Sigmoid colon (tissue), 7 donors: ENCODE measurements at places on chromosomes 12 and 14. TPM values are rescaled to one million over a fixed set of nuclear protein-coding genes. Genes with fewer than 3 reads are reported as not detected.

- DNase-seq = no peak
These were observed 328.1 kb downstream of the ATP23 start for GRCh38 chr12:58269476-58269875.

HCFC2 gene
- total RNA-seq = 51.7 TPM

- no peak for DNase-seq
These were observed 8.4 kb downstream of the TMEM19 start for GRCh38 chr12:71694099-71694820.

DNA sequence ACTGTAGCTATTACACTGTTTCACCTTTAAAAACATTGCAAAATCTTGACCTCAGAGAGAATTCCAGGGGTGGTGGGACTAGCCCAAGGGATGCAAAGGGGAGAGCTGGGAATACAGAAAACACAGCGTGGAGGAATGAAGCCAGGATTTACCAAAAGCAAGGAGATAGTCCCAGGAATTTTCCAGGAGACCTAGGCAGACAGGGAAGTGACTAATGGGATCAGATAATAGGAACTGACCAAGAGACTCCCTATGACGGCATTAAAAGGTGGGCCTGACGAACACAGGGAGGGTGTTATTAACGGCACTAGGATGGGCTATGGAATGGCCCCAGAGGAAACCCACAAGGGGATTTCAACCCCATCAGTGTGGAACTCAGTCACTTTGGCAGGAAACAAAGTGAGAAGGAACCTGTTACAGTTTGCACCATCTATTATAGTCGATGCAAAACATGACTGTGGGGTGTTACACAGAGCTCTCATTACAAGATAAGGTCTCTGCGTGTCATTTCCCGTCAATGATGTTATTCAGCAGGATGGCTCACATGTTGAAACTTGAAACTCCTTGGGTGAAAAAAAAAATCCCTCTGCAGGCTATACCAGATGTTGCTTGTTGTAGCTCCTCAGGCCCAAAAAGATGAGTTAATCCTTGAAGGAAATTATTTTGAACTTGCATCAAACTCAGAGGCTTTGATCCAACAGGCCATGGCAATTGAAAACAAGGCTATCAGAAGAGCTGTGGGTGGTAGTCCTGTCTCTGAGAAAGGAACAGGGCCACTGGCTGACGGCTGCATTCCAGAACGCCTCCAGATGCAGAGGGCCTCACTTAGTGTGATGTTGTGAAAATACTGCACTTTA is 58.7 kb downstream of the DRAM1 start:
- peak; percentile 88 for DNase-seq

DNA sequence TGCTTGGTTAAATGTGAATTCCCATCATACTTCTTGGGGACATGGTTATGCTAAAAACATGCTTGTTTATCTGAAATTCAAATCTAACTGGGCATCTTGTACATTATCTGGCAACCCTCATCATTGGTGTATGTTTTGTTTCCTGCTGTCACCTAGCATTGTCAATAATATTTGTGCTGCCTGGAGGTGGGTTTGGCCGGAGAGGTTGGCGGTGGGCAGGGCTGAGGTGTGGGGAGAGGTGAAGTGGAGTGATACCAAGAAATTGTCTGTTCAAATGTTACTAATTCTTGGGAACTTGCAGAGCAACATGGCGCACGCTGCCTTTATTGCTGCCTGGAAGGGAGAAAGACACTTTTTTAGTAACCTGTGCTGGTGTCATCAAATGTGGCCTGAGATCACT is 280.5 kb downstream of the VRK1 start:
- DNase-seq = no peak

DNA sequence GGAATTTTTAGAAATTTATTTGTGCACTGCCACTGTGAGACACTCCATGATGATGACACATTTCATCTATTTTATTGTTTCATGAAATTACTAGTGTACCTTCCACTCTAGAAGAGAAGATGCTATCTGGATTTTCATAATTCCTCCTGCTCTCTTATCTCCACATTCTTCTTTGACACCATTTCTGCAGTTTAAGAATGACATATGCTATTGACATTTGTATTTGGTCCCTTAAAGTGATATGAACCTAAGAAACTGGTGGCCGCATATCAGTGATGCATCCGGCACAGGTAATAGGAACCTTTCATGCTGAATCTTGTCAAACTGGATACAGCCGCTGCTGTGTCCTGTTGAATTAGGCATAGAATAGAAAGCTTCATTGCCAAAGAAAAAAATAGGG is 696.3 kb downstream of the TMEM121 start:
- DNase-seq = no peak

KLRK1 gene
- total RNA-seq = 1.8 TPM

GRCh38 chr12:19138956-19139355 is 9.4 kb downstream of the PLEKHA5 start:
- no peak for DNase-seq

- DNase-seq = peak; percentile 36
These were observed 1.3 kb upstream of the CD27 start for GRCh38 chr12:6443361-6443983.

DNA sequence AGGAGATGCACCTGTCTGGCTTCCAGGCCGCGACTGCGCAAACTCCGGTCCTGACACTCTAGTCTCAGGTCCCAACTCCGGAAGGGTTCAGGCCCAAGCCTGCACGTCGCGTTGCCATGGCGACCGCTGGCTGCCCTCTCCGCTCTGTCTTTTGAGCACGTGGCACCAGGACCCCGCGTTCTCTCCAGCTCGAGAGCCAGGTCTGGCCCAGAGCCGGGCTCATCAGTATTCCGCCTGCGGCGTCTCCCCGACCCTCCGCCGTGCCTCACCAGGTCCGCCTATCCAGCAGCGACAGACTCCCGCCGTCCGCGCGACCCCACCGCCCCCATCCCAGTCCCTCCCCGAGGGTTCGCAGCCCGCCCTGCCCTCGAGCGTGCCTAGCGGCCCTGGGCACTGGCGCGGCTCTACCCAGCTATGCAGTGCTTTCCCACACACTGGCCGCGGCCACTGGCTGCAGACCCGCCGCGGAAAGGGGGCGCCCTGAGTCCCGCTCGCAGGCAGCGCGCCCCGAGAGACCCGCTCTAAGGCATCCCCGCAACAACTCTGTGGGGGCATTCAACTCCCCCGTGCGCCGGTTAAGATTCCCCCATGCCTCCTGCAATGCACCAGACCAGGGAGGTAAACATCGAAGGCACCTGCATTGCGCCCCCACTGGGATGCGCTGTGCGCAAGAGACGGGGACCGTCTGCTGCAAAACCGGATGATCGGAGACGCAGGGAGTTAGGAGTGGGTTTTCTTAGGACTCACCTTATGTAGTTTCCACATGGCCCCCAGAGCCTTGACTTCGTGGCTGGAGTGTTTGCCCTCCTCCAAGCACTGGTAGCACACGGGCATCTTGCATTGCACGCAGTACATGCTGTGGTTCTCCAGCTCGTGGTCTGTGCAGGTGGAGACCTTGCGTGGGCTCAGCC is 1.3 kb downstream of the TRIM9 start:
- DNase-seq = peak; percentile 70

- DNase-seq = no peak
These were observed 16.5 kb downstream of the KRT85 start for GRCh38 chr12:52350786-52351185.

DYRK2 gene
- 17.6 TPM for total RNA-seq

KIF26A gene
- 2.7 TPM for total RNA-seq

DNA sequence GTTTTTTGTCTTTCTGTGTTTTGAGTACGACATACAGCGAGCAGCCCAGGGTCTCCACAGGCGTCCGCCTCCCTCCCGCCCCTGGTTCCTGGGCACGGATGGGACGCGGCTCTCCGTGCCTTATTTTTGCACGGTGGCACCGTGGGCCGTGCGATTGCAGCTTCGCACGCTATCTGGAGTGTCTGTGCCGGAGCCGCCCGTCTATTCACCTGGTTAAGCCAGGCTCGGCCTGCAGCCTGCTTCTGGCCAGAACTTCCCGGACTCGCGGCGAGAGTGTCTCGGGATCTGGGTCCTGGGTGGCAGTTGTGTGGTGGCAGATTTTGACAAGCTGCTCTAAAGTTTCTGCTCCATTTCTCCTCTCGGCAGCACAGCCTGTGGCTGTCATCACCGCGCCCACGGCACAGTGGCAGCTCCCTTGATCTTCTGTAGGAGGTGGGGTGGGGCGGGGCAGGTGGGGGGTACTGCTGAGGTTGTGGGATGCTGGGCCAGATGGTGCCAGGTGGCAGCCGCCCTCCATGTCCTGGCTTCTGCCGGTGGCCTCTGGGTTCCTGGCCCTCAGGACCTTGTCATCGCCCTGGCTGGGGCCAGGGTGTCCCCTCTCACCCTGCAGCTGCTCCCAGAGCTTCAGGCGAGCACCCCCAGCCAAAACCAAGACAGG is 2.9 kb downstream of the MMP17 start:
- DNase-seq = peak; percentile 66

- DNase-seq = no peak
These were observed 1.4 kb downstream of the SLC25A21 start for GRCh38 chr14:37170993-37171392.

PLA2G1B gene
- not detected for total RNA-seq

SLC39A5 gene
- total RNA-seq = not detected

DNA sequence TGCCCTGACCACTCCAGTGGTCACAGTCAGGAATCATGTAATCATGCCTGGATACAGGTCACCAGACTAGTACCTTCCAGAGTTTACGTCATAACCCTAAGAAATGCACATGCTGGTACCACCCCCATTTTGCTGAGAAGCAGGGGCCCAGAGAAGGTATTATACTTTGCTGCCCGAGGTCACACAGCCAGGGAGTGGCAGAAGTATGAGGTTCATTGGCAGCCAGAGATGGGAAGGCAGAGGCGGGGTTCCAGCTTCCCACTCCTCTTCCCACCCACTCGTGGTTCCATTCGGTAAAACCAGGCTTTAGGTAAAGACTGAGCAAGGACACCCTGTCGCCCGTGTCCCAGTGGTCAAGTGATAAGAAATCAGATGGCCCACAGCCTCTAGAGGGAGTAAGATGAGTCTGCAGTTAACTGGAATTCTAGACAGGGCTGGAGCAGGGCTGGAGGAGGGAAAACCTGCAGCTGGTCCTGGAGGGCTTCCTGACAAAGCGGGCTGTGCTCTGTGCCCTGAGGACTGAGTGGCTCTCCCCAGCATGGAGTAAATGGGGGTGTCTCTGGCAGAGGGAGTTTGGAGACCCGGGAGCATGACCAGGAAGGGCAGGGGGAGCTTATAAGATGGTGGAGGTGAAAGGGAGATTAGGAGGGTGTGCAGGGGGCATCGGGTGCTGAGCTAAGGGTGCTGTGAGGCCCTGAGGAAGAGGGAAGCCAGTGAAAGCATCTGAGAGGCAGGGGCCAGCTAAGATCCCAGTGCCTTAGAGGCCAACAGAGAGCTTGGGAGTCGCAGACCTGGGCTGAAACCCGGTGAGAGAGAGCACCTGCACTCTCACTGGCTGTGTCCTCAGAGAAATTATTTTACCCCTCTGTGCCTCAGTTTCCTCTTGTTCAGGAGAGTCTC is 5.7 kb downstream of the FAM222A start:
- DNase-seq = no peak

DNA sequence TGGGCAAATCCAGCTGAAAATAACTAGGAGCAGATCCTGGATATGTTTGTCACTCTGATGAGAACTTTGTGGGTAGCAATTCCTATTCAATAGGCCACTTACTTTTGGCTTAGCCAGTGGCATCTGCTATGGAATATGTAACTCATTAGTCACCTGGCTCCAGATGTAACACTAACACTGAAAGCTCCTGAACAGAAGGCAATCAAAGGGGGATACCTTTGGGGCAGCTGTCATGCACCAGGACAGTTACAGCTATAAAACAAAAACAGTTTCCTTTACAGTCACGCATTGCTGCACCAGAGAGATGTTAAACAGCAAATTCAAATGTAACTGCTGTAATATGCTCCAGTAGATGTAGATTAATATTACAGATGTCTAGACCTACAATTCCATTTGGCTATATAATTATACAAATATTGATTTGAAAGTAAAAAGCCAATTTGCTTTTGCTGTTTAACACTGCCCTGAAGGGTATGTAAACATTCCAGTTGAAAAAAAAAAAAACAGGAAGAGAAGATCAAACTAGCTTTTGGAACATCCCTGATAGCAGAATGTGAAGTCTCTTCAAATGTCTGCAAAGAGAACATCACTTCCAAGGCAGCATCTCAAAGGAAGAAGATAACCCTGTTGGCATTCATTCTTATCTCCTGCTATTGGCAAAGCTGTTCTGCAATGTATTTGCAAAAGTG is 18.4 kb downstream of the RACGAP1 start:
- DNase-seq = no peak

DNA sequence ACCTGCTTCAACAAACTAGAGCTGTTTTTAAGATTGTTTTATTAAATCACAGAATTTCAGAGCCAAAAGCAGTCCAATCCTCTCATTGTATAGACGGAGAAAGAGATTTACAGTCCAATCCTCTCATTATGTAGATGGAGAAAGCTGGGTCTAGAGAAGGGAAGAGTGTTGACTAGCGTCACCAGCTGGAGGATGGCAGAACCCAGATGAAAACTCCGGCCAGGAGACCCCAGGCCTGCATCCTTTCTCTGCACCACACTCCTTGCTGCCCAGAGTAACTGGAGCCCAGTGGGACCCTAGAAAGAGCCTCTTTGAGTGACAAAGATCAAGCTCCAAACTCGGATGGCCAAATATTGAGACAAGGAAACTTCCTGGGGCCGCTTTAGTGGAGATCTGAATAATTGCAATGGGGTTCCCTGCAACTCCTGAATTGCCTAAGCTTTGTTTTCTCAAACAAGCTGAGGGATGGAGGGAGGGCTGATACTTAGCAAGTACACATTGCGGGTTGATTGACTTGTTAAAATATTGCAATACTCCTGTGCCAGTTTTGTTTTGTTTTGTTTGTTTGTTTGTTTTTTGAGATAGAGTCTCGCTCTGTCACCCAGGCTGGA is 12.5 kb downstream of the AMDHD1 start:
- DNase-seq = no peak

KLHL42 gene
- total RNA-seq = 78.1 TPM

- DNase-seq = peak; percentile 25
These were observed 43.8 kb downstream of the JAG2 start for GRCh38 chr14:105124823-105125222.

GRCh38 chr12:28882444-28882843 is 266.6 kb upstream of the FAR2 start:
- no peak for DNase-seq
